ENCODE measurements at places on chromosomes 12 and 14.
A peak's percentile ranks its signal among the peaks of the same experiment; 100 is the strongest.

- DNase-seq: no peak
These were observed 29.1 kb upstream of the SYT1 start for GRCh38 chr12:78835493-78835892.

GRCh38 chr12:24888813-24889212 is 60.1 kb downstream of the BCAT1 start:
- DNase-seq: no peak

DNA sequence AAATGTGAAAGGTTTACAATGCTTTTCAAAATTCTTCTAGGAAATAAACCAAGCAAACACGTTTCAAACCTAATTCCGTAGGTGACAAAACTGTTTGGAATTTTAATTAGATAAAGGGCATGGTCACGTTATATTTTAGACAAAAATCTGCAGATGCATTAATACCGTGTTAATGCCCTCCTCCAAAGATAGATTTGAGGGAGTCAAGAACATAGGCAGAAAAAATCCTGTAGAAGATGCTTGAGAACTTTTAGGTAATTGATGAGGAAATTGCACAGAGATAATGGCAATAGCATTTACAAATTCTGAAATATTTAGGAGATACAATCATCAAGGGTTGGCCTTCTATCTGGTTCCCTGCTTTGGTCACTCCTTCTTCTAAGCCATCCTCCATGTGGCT is 212.6 kb downstream of the TMTC3 start:
- no peak for DNase-seq

- DNase-seq: no peak
These were observed 674.3 kb upstream of the MDGA2 start for GRCh38 chr14:48349689-48350088.

DNA sequence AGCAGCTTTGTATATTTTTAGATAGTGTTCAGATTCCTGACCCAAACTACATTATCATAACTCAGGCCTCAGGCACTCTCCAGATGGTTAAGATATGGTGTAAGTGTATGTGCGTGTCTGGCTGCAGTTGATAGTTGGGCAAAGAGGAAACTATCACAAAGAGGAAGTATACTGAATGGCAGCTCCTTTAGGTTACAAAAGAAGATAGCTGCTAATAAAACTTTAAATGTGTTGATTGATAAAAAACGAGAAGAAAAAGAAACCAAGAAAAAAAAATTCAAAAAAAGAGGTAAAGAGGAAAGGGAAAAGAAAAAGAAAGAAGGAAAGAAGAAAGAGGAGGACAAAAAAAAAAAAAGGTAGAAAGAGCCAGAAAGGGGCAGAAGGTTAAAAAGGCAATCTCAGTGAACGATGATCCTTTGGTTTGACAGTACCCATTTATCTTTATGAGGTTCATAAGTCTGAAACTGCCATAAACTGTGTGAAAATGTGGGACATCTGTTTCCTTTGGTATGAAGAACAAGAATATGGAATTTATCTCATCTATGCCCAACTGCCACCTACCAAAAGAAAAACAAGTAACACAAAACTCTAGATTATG is 42.2 kb downstream of the TAOK3 start:
- no peak for DNase-seq

- DNase-seq: no peak
These were observed 321.4 kb upstream of the SEL1L start for GRCh38 chr14:81855007-81855406.

- no peak for DNase-seq
These were observed 1.9 kb downstream of the TRIP11 start for GRCh38 chr14:92037989-92038388.

DNA sequence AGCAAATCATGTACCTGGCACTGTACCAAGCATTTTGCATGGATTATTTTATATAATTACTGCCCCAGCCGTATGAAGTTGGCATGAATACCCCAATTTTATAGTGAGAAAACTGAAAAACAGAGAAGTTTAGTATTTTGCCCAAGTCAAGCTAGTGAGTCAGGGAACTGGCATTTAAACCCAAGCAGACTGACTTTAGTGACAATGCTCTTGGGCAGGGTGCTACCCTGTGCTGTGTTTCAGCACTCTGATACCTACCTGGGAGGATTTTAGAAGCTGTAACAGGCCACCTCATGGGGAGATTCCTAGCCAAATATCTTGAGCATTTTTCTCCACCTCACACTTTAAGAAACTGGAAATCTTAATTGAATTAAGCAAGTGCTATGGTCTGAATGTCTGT is 98.1 kb upstream of the MAX start:
- no peak for DNase-seq

DNA sequence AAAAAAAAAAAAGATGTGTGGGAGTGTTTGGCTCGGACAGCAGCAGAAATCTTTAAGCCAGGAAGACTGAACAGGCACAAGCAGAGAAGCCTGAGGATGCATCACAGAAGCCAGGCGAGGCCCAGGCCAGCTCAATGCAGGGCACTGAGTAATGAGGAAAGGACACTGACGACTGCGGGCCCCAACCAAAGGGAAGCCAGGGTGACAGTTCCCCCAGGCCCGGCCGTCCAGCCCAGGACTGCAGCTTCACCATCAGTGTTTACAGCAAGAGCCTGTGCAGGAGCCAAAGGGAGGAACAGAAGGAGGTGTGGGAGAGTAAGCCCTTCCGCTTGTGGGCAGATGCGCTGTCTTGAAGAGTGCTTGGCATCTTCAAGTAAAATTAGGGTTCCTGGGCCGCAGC is 205.3 kb upstream of the SFSWAP start:
- no peak for DNase-seq

- DNase-seq: no peak
These were observed 288.7 kb upstream of the FLRT2 start for GRCh38 chr14:85241022-85241855.

- DNase-seq: no peak
These were observed 10.5 kb upstream of the SRRM4 start for GRCh38 chr12:118970856-118971255.

DNA sequence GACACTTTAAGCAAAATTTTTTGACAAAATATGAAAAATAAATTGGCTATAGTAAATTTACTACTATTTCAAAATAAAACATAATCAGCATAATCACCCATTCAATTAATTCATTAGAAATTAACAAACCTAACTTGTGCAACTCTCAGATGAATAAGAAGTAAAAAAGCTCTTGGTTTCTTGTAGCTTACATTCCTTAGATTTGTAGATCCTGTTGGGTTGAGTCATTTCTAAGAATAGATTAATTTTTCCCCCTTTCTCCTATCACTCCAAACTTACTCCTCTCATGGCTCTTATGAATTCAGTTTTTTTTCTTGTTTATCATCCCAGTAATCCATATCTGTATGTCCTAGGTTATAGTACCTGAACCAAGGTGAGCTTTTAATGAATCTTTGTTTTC is 230.9 kb upstream of the LRIG3 start:
- no peak for DNase-seq

- no peak for DNase-seq
These were observed 523.0 kb upstream of the FOXG1 start for GRCh38 chr14:28243600-28243999.

GRCh38 chr12:116048879-116049278 is 228.6 kb downstream of the MED13L start:
- DNase-seq: no peak

GRCh38 chr12:39003541-39004155 is 98.3 kb upstream of the CPNE8 start:
- DNase-seq: peak; percentile 19

DNA sequence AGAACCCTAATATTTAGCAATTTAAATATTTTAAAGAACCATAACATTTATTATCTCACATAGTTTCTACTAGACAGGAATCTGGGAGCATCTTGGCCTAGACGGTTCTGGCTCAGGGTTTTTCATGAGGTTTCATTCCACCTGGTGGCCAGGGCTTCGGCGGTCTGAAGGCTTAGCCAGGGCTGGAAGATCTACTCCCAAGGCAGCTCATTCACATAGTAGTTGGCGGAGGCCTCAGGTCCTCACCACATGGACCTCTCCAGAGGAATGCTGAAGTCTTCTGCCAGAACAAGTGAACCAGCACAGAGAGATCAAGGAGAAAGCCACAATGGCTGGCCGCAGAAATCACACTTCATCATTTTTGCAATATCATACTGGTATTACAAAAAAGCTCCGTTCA is 68.2 kb downstream of the SINHCAF start:
- no peak for DNase-seq

DNA sequence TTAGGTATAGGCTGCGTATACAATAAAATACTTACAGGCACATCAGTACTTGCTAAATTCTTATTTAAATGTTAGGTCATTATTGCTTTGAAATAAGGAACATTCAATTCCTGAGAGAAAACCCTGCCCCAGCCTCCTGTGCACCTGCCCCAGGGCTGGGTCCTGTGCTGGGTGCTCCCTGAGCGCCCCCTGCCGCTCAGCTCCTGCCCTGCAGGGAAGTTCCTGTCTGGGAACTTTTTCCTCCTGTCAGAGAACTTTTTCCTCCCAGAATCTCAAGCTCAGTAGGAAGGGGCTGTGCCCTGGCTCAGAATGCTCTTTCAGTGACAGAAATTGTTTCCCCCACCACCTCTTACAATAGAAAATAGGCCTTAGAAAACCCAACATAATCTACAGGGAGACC is 751.1 kb downstream of the TMEM121 start:
- DNase-seq: no peak

Measured in A549 (cell line).